ENCODE measurements at places on chromosomes 3 and 15.
A peak's percentile ranks its signal among the peaks of the same experiment; 100 is the strongest.

GRCh38 chr3:145952536-145952935, 208.4 kb downstream of the PLOD2 start:
- peak; percentile 77 for DNase-seq

DNA sequence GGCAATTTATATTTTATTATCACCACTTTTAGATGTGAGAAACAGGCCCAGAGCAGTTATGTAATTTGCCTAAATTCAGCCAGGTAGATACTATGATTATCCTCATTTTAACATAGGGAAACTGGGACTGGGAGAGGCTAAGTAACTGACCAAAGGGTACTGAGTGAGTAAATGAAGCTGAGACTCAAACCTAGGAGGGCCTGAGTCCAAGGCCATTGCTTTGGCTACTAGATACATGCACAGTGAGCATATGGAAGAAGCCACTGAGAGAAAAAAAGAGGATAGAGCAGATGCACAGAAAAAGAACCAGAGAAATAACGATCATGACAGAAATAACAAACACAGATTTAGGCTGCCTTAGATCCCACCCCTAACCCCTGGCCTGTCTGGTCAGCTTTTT, 33.6 kb downstream of the USF3 start:
- DNase-seq: no peak

DNA sequence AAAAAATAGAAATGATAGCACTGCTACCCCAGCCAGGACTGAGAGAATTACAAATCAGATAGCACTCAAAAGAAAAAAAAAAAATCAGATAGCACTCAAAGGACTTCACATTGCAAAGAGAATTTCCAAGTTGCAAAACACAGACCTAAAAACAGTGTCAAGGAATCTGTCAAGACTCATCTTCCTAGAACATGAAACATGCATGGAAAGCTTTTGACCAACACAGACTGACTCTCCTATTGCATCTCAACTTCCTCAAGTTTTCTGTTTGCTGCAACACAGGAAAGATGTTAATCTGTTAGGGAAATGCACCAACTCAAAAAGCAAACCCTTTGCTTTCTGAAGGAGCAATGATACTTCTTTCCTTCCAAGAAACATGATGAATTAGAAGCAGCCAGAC, 42.3 kb downstream of the RAB27A start:
- no peak for DNase-seq

DNA sequence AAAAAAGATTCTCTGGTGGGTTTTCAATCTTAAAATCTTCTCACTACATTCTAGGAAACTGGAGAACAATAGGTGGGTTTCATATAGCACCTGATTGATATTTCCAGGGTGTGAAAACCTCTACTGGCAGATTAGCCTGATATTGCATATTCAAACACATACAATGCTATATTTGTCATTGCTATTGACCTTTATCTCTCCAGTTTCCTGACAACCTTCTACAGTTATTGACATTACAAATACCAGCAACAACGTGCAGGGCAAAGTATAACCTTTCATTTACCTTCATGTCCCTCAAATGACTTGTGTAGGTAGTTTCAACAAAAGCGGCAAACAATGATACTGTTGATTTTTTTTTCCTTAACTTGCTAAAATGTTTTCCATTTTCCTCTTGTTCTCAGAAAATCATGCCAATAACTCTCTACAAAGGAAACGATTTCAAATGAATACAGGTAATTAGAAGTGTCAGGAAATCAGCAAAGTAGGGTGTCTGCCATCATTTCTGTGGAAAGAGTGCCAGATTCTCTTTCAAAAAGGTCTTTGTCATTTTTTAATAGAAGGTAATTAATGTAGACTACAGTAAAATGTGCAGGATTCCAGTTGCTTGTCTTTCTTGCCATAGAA, 72.6 kb upstream of the CDIN1 start:
- DNase-seq: no peak

GRCh38 chr15:71612397-71612722, 198.0 kb upstream of the NR2E3 start:
- DNase-seq: no peak

- DNase-seq: no peak
Measured at GRCh38 chr3:140943781-140944552, 2.3 kb downstream of the SLC25A36 start.

GRCh38 chr15:101201411-101202174, 50.3 kb downstream of the CHSY1 start:
- peak; percentile 99 for DNase-seq

GRCh38 chr15:79332824-79333510, 22.1 kb downstream of the TMED3 start:
- no peak for DNase-seq

- no peak for DNase-seq
Measured at GRCh38 chr3:68176600-68176999, 522.2 kb upstream of the SUCLG2 start.

Data from fibroblast of the aortic adventitia (primary cell).